NCI-H187 treated with DMSO at 0.1 percent for 48 hours (cell line): ENCODE measurements at places on chromosomes 2 and 18.
A peak's percentile ranks its signal among the peaks of the same experiment; 100 is the strongest.

DNA sequence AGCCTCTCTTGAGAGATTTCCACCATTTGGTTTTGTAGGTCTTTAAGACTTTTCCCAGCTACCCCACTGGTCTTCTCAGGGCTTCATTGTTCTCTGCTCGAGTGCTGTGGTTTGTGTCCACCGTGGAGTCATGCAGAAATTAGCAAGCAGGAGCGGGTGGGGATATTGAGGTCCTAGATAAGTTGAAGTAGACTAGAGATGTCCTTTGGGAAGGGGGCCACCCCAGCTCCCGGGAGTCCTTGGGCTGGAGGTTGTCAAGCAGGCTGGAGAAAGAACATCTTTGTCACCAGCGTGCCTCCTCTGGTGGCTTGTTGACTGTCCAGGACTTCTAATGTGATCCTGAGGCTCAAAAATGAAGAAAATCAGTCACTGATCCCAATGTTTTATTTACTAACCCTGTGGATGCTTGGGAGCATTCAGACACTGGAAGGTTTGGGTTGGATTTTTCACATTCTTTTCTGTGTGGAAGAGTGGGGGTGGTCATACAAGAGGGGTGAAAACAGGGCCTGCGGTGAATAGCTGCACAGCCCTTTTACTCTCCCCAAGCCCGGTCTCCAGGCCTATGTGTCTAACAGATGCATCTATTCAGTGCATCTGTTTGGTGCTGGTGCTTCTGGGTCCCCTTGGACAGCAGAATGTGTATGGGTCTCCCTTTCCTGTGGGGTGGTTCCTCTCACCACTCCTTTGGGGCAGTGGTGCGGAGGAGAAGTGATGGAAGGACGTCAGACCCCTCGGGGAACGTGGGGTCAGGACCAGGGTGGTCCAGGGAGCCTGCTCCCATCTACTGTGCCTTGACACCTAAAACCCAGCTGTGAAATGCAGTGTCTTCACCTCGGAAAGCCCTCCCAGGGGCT is 208.1 kb downstream of the KLHL29 start:
- no peak for DNase-seq

- no peak for DNase-seq
These were observed 103.1 kb downstream of the DTNB start for GRCh38 chr2:25570161-25570845.

DNA sequence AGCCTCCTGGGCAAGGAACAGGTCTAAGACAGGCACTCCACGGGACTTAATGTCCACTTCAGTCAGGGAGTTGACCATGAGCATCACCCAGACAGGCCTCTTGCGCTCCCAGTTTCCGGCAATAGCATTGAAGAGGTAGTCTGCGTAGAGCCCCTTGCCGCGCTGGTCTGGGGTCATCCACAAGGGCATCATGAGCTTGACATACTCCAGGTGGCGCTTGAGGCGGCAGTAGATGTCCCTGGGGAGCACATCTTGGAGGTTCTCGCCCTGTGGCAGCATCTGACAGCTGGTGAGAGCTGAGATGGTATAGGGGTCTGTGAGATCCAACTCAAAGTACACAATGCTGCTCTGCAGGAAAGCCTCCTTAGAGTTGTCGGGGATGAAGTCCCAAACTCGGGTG is 10.6 kb downstream of the TRABD2A start:
- DNase-seq, result no peak

- DNase-seq, result no peak
These were observed 865 bp downstream of the GALR1 start for GRCh38 chr18:77250501-77250925.

- no peak for DNase-seq
These were observed 55.8 kb downstream of the SLC40A1 start for GRCh38 chr2:189524746-189525145.

- no peak for DNase-seq
These were observed 321.6 kb upstream of the HS6ST1 start for GRCh38 chr2:128640166-128640844.

DNA sequence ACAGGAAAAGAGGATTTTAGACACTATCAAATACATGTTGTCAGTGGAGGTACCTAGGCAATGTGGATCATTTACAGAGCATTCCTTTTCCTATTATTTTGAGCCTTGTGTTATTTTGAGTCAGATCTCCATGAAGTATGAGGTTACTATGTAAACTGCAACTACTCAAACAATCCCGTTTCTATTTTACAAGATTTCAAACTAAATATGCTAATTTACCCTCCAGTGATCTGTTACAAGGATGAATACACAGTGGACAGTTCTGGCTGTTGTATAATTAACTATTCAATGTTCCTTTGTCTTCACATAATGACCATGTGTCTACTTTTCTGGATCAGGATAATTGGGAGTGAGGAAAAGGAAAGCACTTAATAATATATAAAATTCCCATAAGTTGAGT is 4.6 kb downstream of the HOXD1 start:
- no peak for DNase-seq

DNA sequence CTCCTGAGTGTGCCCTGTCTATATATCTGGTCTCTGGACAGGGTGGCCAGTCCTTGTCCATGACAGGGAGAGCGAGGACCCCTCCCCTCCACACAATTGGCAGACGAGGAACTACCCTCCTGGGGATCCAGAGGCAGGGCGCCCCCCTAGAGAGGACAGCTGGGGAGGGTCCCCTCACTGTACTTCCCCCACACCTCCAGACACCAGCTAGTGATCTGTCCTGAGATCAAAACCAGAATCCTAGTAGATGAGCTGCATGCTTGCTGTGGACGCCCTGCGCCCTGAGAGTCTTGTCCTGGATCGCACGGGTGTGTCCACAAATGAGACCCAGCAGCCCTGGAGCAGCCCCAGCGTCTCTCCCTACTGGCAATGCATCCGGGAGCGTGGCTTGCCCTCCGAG is 83.4 kb upstream of the PXDN start:
- no peak for DNase-seq

GRCh38 chr2:69247583-69247982 is 139.4 kb downstream of the GFPT1 start:
- DNase-seq, result no peak

GRCh38 chr2:193228276-193228675 is 1033.5 kb upstream of the TMEFF2 start:
- no peak for DNase-seq

DNA sequence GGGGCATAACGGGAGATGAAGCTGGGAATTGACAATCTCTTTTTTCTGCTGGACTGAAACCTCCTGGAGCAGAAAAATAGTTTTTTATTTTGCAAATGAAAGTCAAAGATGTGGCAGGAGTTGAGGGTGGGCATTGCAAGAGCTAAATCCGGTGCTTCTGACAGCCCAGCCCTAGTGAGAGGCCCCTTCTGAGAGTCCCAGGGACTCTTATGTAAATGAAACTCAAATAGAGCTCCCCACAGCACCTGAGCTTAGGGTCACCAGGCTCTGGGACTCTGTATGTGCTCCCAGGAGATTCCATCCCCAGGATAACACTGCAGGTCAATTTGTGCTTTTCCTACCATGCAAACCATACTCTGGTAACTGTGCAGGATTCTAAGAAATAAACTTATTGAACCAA is 192.8 kb downstream of the ANKRD30B start:
- DNase-seq, result no peak

DNA sequence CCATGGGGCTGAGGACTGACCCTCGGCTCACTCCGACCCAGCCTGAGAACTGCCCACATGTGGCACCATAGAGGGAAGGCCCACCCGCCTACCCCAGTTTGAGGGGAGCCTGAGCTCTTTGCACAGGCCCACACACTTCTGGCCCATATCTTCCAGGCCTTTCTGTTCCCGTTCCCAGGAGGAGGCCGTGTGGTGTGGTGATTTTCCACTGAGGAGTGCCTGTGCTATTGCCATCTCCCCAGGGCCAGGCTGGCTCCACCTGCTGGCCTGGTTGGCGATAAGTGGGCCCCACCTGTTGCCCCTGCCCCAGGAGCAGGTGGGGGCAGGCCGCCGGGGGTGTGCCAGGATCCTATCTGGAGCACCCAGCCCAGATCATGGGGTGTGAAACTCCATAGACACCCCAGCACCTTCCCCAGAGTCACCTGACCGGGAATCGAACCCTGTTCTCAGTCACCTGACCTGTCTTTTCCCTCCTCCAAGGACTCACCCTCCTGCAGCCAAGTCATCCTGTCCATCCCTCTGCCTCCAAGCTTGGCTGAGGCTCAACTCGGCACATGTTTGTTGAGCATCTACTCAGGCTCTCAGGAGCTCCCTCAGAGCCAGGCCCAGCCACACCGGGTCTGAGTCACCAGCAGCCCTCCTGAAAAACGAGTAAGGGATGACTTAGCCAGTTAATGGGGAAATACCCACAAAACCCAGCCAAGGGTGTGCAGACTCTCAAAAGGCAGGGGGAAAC is 120.1 kb downstream of the CYP26B1 start:
- DNase-seq, result no peak

- no peak for DNase-seq
These were observed 30.5 kb downstream of the ANKMY1 start for GRCh38 chr2:240527153-240527750.

DNA sequence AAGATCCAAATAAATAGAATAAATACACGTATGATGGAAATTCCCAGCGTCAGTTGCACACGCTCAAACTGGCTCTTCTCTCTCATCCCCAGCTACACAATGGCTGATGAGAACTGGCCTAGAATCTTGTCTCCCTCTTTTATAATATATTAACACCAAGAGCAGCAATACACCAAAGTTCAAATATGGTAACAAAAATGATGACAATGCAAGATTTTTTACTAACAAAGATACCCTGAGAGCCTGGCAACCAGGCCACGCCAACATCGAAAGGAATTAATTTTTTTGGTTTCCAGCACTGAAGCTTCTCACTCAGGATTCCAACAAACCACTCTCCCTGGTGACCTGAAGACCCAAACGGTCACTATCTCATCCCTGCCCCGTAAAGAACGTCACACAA is 302.7 kb upstream of the ID2 start:
- no peak for DNase-seq

DNA sequence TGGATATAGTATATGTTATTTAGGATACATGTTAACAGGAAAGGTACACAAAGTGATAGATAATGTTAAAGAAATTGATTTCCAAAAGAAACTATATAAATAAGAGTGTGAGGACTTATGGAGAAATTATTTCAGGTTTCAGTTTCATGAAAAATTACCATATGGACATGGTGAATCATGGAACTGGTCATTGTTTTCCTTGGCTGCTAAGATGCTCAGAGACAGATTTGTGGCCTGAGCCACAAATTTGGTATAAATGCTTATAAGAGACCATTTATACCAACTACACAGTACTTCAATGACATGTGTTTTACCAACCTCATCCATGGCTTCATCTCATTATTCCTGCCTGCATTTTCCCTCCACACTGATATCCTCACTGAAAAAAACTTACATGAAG is 188.1 kb downstream of the FMNL2 start:
- no peak for DNase-seq

GRCh38 chr2:75324141-75324540 is 124.8 kb upstream of the TACR1 start:
- DNase-seq, result no peak

- DNase-seq, result no peak
These were observed 7.2 kb downstream of the EIF2AK3 start for GRCh38 chr2:88620015-88620414.

- DNase-seq, result no peak
These were observed 380.6 kb downstream of the TSN start for GRCh38 chr2:122136056-122136455.

DNA sequence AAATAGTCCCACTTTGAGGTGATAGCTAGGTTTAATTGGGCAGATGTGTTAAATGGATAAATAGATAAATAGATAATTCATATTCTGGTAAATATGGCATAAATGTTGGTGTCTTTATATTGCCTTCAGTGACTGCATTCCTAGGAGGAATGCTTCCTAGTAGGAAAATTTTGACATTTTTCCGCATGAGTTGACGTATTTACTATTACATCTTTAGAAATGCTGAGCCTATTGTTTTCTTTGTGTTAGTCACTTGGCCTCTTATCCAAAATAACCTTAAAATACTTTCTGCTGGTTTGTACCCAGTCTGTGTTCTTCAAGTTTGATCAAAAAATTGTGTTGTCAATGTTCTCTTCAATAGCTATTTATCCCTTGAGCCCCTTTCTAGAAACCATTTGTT is 495.6 kb upstream of the ZEB2 start:
- DNase-seq, result no peak

- peak; percentile 35 for DNase-seq
These were observed 18.9 kb downstream of the STEAP3 start for GRCh38 chr2:119242276-119243119.

- DNase-seq, result no peak
These were observed 3.2 kb downstream of the GALNT5 start for GRCh38 chr2:157260533-157261198.

DNA sequence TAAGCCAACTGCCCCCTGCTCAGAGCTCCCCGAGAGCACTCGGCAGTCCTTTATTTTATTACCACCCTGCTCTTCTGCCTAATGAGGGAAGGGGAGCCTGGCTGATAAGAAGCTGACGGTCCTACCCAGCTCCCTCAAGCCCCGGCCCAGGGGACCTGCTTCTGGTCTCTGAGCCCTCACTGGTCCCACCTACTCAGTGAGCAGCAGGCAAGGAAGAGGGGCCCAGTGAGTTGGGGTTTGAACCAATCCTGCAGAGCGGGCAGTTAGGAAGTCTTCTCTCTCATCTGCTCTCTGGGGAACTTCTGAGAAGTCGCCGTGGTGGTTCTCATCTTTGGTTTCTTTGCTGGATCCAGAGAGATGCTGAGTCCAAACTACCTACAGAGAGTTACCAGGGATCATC is 218.9 kb downstream of the NDUFA10 start:
- no peak for DNase-seq

DNA sequence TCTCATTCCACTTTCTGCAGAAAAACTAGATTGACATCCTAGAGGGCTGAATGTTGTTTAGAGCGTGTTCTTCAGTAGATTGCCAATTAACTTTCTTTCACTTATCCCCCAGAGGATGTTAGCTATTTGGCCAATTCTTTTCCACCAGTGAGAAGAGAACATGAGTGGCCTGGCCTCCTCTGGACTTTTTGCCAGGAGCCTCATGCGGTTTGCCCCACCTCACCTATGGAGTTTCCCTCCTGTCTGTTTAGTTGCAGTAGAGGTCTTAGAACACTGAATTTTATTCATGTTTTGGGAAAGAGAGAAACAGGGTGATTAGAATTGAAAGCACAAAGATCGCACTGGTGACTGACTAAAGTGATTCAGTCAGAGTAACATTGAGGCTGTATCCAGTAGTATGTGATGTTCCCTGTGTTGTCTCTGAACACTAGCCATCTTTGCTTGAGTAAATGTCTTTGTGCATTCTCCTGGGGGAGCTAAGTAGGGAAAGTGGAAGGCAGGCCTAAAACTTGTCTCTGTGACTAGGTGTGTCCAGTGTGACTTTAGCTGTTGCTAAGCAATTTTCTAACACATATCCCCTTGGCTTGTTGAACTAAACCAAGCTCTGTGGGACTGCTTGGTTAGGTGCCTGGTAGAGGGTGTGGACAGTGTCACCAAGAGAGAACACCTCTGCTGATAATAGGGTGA is 34.0 kb downstream of the UGP2 start:
- DNase-seq, result no peak

GRCh38 chr2:217858519-217859491 is 144.0 kb downstream of the TNS1 start:
- peak; percentile 57 for DNase-seq
